Upper lobe of left lung (tissue), 6 donors: ENCODE measurements at places on chromosomes 4 and X. TPM values are rescaled to one million over a fixed set of nuclear protein-coding genes. Genes with fewer than 3 reads are reported as not detected.

Gene EXOC1L
- not detected for total RNA-seq

Gene KCNIP4
- not detected for total RNA-seq

Gene PDGFRA
- total RNA-seq: 78.9 TPM

Gene GPAT3
- 8.4 TPM for total RNA-seq

Gene CTAG2
- total RNA-seq: not detected

Gene ADAM29
- not detected for total RNA-seq

Gene CENPVL2
- total RNA-seq: not detected

Gene FAM9B
- total RNA-seq: not detected

DNA sequence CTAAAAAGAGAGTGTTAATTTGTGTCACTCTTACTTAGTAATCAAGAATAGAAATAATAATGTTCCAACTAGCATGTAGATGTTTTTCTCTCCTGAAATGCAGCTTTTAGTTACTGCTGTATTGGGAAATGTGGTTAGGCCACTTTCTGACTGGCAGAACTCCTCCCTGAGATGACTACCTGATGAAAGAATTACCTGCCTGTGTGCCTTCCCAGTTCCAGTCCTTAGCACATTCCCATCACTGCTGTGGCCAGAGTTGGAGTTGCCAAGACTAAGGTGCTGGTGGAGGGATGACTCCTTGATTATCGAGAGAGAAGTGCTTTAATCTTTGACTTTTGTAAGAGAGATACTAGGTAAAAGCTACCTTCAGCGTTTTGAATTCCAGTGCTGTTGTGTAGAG, 9.5 kb downstream of the GAB1 start:
- DNase-seq: no peak

- DNase-seq: no peak
These were observed 380.7 kb downstream of the ADGRL3 start for GRCh38 chr4:61580721-61581377.

- DNase-seq: no peak
These were observed 22.2 kb upstream of the GALNT7 start for GRCh38 chr4:173146456-173146855.

DNA sequence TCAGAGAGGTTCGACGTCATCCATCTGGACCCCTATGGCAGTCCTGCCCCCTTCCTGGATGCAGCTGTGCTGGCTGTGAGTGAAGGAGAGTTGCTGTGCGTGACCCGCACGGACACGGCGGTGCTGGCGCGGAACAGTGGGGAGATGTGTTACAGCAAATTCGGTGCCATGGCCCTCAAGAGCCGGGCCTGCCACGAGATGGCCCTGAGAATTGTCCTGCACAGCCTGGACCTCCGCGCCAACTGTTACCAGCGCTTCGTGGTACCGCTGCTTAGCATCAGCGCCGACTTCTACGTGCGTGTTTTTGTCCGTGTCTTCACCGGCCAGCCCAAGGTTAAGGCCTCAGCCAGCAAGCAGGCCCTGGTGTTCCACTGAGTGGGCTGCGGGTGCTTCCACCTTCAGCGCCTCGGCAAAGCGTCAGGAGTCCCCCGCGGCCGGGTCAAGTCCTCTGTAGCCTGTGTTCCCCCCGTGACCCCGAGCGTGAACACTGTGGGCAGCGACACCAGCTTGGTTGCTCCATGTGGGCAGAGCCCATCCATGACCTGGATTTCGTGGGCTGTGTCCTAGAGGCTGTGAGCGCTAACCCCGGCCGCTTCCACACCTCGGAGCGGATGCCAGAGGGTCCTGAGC, 186.7 kb upstream of the SLITRK2 start:
- DNase-seq: no peak

GRCh38 chr4:71231129-71232055, 107.4 kb upstream of the SLC4A4 start:
- peak; percentile 89 for DNase-seq

DNA sequence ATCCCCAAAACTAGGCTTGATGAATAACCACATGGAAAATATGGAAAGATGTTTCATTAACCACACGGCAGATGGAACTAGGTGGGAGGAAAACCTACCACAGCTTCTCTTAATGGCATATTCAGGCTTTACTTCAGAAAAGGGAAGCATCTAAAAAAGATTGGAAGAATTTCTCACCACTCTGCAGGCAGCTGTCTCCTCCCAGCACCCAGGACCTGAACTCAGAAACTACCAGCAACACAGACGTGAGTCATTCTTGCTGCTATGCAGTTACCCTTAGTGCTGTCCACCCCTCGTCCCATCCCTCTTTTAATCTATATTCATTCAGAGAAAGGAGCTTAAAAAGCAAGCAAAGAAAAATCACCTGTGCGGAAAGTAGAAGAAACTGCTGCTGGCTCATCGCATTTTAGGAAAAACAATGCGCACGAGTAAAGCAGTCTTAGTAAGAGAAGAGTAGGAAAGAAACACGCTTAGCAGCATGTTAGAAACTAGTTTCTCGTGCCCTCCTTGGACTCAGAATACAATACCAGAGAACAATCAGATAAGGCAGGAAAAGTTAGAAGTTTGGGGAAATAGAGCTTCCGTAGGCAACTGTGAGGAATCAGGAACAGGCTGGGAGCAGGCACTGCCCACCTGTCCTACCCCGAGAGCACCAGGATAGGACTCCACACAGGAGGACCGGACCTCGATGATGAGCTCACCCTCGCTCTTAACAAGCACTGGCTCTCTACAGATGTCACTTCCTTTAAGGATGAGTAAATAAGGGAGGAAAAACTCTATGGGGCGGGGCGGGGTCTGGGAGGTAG, 48.1 kb upstream of the ENPP6 start:
- no peak for DNase-seq

- DNase-seq: no peak
These were observed 1.1 kb upstream of the CCNQ start for GRCh38 chrX:153600032-153600373.

GRCh38 chrX:114058988-114059418, 524.9 kb upstream of the HTR2C start:
- no peak for DNase-seq

GRCh38 chr4:41050880-41051775, 163.2 kb downstream of the APBB2 start:
- DNase-seq: no peak

DNA sequence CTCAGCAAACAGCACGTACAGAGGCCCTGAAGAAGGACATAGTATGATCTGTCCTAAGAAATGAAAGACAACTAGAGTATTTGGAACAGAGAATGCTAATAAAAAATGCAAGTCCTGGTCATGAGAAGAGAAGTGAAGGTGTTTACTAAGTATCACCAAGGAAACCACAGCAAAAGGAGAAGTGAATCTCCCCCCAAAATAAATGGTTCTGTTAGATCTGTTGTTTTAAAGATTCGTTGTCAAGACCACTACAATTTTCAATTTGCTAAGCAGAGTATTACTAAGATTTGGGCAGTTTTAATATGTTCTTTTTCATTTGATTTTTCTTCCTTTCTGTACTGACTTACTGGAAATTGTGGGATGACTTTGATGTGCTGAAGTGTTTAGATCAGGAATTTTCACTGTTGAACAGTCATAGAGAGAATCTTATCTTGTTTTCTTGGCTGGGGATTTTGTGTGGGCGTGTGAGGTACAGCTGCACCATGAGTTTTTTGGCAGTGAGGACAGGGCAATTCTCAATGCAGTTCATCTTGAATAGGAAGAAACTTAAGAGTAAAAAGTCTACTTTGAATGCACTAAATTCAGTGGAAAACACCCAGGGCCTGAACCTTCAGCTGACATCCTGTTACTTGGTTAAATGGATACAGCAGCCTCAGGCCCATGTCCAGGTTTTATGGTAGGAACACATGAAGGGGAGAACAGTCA, 132.2 kb downstream of the STIM2 start:
- DNase-seq: no peak

DNA sequence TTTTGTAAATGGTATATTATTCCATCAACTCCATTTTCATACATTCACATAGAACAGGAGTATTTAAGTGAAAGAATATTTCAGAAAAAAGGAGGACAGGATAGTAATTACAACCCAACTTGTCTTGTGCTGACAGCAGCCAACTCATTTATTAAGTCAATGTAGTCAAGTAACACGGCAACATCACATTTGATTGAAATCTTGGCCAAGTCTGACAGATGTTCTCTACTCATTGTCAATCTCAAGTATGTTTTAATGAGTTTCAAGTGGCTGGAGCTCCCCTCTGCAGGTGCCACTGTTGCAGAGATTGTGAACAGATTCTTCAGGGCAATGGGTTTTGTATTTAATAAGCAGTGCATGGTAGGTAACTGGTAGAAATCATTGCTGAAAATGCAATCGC, 332.5 kb downstream of the C4orf33 start:
- no peak for DNase-seq

DNA sequence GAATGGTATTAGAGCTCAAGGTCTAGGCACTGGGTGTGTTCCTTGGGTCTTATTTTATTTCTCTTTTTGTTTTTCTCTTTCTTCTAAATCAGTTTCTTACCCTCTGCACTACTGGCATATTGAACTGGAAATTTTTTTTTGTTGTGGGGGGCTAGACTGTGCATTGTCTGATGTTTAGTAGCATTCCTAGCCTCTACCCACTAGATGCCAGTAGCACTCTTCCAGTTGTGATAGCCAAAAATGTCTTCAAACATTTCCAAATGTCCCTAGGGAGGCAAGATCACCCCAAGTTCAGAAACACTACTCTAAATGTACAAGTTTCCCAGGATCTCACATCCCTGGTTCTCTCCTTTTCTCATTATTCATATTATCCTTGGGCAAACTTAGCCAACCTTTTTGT, 69.8 kb upstream of the AMOT start:
- no peak for DNase-seq

DNA sequence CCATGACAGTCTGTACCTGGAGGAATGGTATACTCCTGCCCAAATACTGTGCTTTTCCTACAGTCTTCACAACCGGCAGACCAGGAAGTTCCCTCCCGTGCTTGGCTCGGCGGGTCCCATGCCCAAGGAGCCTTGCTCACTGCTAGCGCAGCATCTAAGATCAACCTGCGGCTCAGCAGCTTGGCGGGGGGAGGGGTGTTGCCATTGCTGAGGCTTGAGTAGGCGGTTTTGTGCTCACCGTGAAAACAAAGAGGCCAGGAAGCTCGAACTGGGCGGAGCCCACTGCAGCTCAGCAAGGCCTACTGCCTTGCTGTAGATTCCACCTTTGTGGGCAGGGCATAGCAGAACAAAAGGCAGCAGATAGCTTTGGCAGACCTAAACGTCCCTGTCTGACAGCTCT, 152.7 kb downstream of the TEX11 start:
- DNase-seq: peak; percentile 13

DNA sequence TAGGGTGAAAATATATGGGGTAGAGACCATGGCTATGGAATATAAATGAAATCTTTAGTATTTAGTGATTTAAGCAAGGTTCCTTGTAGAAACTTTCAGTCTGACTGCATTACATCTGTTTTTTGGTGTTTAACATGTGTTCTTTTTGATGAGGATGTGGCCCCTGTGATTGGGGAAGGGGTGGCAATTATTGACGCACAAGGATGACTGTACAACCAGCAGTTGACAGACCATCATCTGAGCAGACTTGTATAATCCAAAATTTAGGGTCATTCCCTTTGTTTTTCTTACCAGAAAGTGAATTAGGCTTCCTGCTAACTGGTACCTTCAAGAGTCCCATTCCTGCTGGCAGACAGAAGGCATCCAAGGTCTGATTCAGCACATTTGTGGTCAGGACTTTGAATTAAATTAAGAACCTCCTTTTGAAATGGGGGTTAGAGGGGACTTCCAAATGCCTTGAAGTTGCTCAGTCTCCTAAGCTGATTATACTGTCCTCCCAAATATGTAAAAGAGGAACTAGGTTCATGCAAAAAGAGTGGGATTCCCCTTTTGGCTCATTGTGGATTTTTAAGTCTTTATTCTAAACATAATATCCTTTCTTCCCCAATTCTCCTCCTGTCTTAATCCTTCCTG, 112.4 kb upstream of the CXCL13 start:
- no peak for DNase-seq

DNA sequence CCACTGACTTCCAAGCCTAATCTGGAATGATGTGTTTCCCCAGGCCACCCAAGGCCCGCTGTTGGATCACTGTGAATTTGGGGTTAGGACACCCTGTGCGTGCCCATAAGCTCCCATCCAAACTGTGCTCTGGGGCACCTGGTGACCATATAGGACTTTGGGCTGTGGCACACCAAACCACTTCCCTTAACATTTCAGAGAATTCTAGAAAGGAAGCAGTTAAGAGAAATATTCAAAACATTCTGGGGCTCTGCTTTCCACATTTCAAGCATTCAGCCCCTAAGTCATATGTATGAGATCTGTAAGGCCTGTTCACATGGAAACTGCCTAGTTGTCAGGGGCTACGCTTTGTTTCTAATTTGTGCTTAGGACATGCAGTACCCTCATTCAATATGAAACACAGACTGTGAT, 14.4 kb downstream of the VGLL1 start:
- no peak for DNase-seq

- no peak for DNase-seq
These were observed 27.6 kb downstream of the MORF4L2 start for GRCh38 chrX:103658681-103659433.

DNA sequence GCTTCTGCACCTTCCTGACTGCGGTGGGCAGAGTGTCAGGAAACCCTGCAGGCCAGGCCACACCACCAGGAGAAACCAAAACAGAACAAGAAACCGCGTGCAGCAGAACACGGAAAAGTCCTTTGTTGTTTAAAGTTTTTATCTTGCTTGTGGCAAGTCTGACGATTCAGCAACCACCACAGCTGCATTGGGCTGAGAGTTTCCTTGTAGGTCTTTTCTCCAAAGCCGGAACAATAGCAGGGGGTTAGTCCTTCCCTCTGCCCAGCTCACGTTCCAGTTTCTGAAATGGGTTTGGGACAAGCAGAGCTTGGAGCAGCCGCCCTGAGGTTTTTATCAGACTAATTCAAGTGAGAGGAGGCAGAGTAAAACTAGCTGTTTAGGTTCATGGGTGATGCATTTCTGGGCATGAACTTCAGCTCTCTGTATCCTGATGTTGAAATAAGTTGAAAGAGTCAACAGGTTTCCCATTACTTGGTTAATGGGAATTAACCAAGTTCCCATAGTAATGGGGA, 216.9 kb downstream of the PTTG2 start:
- peak; percentile 50 for DNase-seq

DNA sequence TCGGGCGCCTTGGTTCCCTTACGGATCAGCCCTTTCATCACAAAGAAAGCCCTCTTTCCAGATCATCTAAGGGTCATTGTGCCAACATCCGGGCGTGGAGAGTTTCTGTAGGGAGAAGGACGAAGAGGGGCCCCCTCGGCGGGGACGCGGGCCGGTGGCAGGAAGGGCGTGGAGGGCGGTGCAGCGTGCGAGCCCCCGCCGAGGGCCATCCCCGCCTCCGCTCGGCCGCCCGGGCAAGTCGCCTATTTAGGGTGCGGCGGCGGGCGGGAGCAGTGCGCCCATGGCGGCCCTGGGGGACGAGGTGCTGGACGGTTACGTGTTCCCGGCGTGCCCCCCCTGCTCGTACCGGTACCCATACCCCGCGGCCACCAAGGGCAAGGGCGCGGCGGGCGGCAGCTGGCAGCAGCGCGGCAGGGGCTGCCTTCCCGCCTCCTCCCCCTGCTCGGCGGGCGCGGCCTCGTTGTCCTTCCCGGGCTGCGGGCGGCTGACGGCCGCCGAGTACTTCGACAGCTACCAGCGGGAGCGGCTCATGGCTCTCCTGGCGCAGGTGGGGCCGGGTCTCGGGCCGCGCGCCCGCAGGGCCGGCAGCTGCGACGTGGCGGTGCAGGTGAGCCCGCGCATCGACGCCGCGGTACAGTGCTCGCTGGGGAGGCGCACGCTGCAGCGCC, at the start of gene ZAR1:
ZAR1 (plus strand) TSS at position 241 of the 668 bp plus-strand sequence; CDS start at position 281, 40 bp downstream.
- no peak for DNase-seq
